Osteocyte (in vitro differentiated cells): ENCODE measurements at places on chromosomes 4 and X. TPM values are rescaled to one million over a fixed set of nuclear protein-coding genes. Genes with fewer than 3 reads are reported as not detected.
A peak's percentile ranks its signal among the peaks of the same experiment; 100 is the strongest.

The ADAD1 gene
- total RNA-seq, result not detected in 2 replicates

The ADH1C gene
- total RNA-seq, result not detected in 2 replicates

- H3K27ac ChIP-seq, result peak overlapping the region; percentile 55
- peaks cover 17% of the 10 kb centered on the region for H3K4me1 ChIP-seq
- DNase-seq, result no peak
- peaks cover 20% of the 10 kb centered on the region for H3K36me3 ChIP-seq
Measured at GRCh38 chr4:6840062-6840976, 57.8 kb downstream of the KIAA0232 start.

DNA sequence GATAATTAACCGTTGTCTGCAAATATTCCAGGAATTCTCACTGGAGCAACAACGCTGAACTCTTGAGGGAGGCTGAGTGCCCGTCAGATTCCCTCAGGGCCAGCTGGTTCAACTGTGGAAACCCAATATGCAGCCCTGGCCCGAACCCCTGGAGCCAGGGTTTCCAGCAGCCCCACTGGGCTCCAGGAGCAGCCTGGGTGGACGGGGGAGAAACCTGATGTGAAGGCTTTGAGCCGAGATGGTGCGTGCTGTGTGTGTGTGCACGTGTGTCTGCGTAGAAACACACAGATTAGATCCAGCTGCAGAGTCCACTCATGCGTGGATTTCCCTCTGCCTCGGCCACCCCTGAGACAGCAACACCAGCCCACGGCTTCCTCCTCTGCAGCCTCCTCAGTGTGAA, 19.4 kb upstream of the SLC25A6 start:
- H3K4me3 ChIP-seq, result no peak overlapping the region
- H3K27ac ChIP-seq, result no peak overlapping the region
- no peaks in the 10 kb centered on the region for H3K27me3 ChIP-seq
- DNase-seq, result no peak

- H3K36me3 ChIP-seq, result no peaks in the 10 kb centered on the region
- no peaks in the 10 kb centered on the region for H3K27me3 ChIP-seq
- H3K4me3 ChIP-seq, result no peak overlapping the region
- peaks cover 10% of the 10 kb centered on the region for H3K4me1 ChIP-seq
Measured at GRCh38 chrX:848386-848785, 217.8 kb downstream of the SHOX start.

DNA sequence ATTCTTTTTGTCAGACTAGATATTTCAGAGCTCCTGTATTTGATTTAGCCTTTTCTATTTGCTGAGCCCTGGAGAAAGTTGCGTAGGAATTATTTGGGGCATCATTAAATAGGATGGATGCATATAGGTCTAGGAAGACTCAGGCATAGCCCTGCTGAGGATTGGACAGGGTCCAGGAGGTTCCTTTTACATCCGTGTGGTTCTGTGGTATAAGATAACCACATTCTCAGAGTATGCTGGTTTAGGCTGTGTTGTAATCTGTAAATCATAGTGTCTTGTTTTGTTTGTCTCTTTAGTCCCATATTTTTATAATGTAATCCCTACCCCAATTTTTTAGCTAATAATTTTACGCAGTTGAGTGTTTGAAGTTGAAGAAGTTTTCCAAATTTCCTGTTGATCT, 513.7 kb downstream of the RPA4 start:
- DNase-seq, result no peak
- H3K36me3 ChIP-seq, result no peaks in the 10 kb centered on the region
- H3K4me1 ChIP-seq, result no peaks in the 10 kb centered on the region
- H3K27me3 ChIP-seq, result no peaks in the 10 kb centered on the region

DNA sequence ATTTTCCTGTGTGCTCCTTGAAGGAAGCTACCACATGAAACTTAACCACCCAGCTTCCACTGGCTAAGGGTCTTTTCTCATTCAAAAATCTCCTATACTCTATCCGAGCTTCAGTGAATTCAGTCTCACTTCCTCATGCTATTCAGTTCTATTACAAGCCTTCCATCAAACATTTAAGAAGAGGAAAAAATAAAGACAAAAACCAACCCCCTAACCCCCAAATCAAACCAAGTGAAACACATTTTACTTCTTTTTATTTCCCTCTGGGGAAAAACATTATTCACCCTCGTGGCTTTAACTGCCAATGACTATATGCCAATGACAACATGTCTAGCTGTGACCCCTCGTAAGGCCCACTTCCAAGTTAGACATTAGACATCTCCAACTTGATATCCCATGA, 16.2 kb upstream of the WDR19 start:
- no peak overlapping the region for H3K4me3 ChIP-seq
- H3K27me3 ChIP-seq, result peaks cover 19% of the 10 kb centered on the region
- no peak overlapping the region for H3K27ac ChIP-seq
- DNase-seq, result no peak

DNA sequence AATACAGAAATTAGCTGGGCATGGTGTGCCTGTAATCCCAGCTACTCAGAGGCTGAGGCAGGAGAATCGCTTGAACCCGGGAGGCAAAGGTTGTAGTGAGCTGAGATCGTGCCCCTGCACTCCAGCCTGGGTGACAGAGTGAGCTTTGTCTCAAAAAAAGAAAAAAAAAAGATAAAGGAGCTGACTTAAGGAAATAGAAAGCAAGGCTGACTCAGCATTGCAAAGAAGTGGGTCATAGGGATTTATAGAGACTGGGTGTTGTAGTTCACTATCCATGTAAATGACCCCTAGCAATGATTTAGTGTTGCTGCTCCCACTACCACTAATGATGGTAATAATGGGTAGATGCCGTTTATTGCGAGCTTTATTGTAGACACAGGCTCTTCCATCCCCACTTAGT, 47.6 kb downstream of the ADD1 start:
- H3K4me1 ChIP-seq, result peaks cover 2% of the 10 kb centered on the region
- H3K4me3 ChIP-seq, result no peak overlapping the region
- H3K27me3 ChIP-seq, result no peaks in the 10 kb centered on the region
- no peak for DNase-seq

GRCh38 chr4:47031751-47032404, 511 bp downstream of the GABRB1 start:
- peaks cover 71% of the 10 kb centered on the region for H3K27me3 ChIP-seq
- no peak for DNase-seq
- no peak overlapping the region for H3K27ac ChIP-seq
- peaks cover 21% of the 10 kb centered on the region for H3K4me1 ChIP-seq
- peak overlapping the region; percentile 70 for H3K4me3 ChIP-seq

GRCh38 chr4:30073011-30073710, 647.0 kb upstream of the PCDH7 start:
- no peak overlapping the region for H3K4me3 ChIP-seq
- no peak for DNase-seq

The MAGEC2 gene
- not detected in 2 replicates for total RNA-seq

The ANK2 gene
- total RNA-seq, result 17.2 and 20.8 TPM in 2 replicates

DNA sequence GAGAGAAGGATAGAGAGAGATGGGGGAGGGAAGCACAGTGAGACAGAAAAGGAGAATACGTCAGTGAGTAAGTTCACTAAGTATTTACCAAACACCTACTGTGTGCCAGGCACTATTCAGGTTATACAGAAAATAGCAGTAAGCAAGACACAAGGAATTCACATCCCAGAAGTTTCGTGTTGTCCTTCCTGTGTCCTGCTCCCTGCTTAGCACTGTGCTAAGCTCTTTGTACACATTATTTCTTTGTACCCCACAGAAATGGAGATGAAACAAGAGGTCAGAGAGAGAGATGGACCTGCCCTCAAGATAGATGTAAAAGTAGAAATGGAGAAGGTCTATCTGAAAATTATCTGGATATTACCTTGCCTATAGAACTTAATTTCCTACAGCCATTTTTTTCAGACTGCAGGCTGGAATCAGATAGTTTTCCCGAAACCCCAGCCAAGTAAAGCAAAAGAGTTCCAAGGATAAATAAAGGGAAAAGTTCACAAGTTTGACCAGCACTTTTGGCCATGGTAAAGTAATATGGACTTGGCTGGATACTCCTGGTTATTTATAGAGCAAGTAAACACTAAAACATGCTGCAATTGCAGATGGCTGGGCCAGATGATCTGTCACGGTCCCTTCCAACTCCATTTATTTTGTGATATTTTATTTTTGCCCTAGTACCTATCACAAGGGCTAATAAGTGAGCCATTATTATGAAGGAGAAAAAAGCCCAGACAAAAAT, 353.7 kb upstream of the SLC7A11 start:
- no peak for DNase-seq
- peak overlapping the region; percentile 4 for H3K27ac ChIP-seq
- peaks cover 19% of the 10 kb centered on the region for H3K4me1 ChIP-seq
- no peak overlapping the region for H3K4me3 ChIP-seq
- no peaks in the 10 kb centered on the region for H3K36me3 ChIP-seq

GRCh38 chr4:80058740-80059139, 14.3 kb downstream of the ANTXR2 start:
- H3K27ac ChIP-seq, result no peak overlapping the region
- H3K4me3 ChIP-seq, result no peak overlapping the region
- no peaks in the 10 kb centered on the region for H3K27me3 ChIP-seq
- no peak for DNase-seq
- no peaks in the 10 kb centered on the region for H3K4me1 ChIP-seq

GRCh38 chr4:70239884-70240591, 2.4 kb upstream of the CSN3 start:
- no peaks in the 10 kb centered on the region for H3K4me1 ChIP-seq
- no peak overlapping the region for H3K27ac ChIP-seq
- no peak overlapping the region for H3K4me3 ChIP-seq
- no peaks in the 10 kb centered on the region for H3K36me3 ChIP-seq
- peaks cover 2% of the 10 kb centered on the region for H3K27me3 ChIP-seq
- DNase-seq, result no peak

The TRIML2 gene
- total RNA-seq, result not detected in 2 replicates

- H3K27ac ChIP-seq, result no peak overlapping the region
- no peak for DNase-seq
- H3K27me3 ChIP-seq, result no peaks in the 10 kb centered on the region
- H3K36me3 ChIP-seq, result peaks cover 7% of the 10 kb centered on the region
- H3K4me3 ChIP-seq, result no peak overlapping the region
Measured at GRCh38 chr4:75745161-75745560, 20.8 kb downstream of the USO1 start.

- no peak for DNase-seq
- no peaks in the 10 kb centered on the region for H3K36me3 ChIP-seq
- no peak overlapping the region for H3K27ac ChIP-seq
- H3K4me3 ChIP-seq, result no peak overlapping the region
- peaks cover 9% of the 10 kb centered on the region for H3K4me1 ChIP-seq
Measured at GRCh38 chrX:19723427-19723826, 164.0 kb downstream of the SH3KBP1 start.

DNA sequence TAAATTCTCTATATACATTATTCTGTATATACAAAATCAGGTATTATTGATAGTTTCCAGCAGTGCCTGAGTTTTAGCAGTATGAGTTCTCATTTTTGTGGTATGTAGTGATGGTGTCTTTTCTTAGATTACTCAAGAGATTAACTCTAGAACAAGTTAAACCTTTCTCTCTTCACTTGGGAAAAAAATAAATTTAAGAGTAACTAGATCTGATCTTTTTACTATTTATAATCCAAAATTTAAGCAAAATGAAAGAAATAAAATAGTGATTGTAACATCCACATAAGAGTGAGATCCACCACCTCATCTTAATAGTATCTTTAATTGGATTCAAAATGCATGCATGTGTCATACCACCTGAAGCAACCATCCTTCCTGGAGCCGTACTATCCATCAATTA, 124.1 kb upstream of the DDX3X start:
- no peaks in the 10 kb centered on the region for H3K4me1 ChIP-seq
- H3K4me3 ChIP-seq, result no peak overlapping the region
- no peak overlapping the region for H3K27ac ChIP-seq
- no peaks in the 10 kb centered on the region for H3K27me3 ChIP-seq

GRCh38 chrX:70481471-70482270, 37.0 kb downstream of the DLG3 start:
- no peak for DNase-seq
- H3K4me1 ChIP-seq, result peaks cover 41% of the 10 kb centered on the region
- no peak overlapping the region for H3K27ac ChIP-seq
